Activated naive CD8-positive, alpha-beta T cell treated with anti-CD3 and anti-CD28 coated beads, Interleukin-2, amount 10 ng/mL, durations not matched to agents 7 days and 5 days (primary cell): ENCODE measurements at places on chromosomes 1 and 21. TPM values are rescaled to one million over a fixed set of nuclear protein-coding genes. Genes with fewer than 3 reads are reported as not detected.
A peak's percentile ranks its signal among the peaks of the same experiment; 100 is the strongest.

The PAPPA2 gene
- not detected for total RNA-seq

The SLFNL1 gene
- total RNA-seq, result 0.55 TPM

The HES3 gene
- total RNA-seq, result not detected

The EPHA10 gene
- total RNA-seq, result not detected

DNA sequence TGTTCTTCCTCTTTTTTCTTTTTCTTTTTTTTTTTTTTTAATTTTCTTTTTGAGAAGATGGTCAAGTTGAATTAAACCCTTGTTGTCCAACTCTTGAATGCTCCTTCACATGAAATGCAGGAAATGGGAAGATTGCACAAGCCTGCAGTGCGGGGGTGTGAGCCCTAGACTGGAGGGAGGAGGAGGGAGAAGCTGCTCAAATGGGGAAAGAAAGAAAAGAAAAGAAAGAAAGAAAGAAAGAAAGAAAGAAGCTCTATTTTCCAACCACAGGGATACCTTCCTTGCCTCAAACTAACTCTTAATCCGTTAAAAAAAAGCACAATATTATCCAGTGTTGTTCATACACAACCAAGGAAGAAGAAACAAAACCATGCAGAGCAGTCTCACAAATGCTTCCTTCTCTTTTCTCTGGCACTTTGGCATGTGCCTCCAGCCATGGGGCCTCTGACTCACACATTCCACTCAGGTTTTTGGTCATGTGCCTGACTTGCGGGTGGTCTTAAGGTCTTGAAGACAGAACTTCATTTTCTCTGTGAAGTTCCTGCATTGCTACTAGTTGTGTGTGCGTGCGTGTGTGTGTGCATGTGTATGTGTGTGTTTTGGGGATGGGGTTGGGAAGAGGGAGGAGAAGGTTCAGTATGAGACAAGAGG lies 276.1 kb downstream of the RPS6KC1 start:
- H3K36me3 ChIP-seq, result no peaks in the 10 kb centered on the region
- no peaks in the 10 kb centered on the region for H3K4me1 ChIP-seq
- no peaks in the 10 kb centered on the region for H3K27me3 ChIP-seq

GRCh38 chr1:94416901-94417727 lies 1.1 kb upstream of the ABCD3 start:
- H3K27ac ChIP-seq, result no peak overlapping the region
- peaks cover 20% of the 10 kb centered on the region for H3K4me1 ChIP-seq
- peaks cover 3% of the 10 kb centered on the region for H3K27me3 ChIP-seq
- H3K36me3 ChIP-seq, result peaks cover 1% of the 10 kb centered on the region
- no peak for DNase-seq

DNA sequence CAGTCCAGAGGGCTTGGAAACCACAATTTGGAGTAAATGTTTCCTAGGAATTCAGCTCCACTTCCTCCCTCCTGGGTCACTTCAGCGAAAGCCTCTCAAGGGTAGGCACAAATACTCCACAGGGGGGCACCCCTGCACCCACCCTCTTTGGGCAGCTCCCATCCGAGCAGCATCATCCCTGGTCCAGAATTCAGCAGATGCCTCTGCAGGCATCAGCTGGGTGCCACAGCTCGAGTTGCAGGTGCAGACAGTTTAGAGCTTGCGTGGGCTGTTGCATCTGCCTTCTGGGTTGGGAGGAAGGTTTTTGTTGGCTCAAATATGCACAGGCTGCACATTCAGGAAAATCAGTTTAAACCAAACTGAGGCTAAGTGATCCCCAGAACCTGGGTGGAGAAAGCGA lies 25.0 kb downstream of the KANK4 start:
- H3K36me3 ChIP-seq, result no peaks in the 10 kb centered on the region
- peaks cover 7% of the 10 kb centered on the region for H3K4me1 ChIP-seq
- DNase-seq, result no peak
- no peak overlapping the region for H3K27ac ChIP-seq

DNA sequence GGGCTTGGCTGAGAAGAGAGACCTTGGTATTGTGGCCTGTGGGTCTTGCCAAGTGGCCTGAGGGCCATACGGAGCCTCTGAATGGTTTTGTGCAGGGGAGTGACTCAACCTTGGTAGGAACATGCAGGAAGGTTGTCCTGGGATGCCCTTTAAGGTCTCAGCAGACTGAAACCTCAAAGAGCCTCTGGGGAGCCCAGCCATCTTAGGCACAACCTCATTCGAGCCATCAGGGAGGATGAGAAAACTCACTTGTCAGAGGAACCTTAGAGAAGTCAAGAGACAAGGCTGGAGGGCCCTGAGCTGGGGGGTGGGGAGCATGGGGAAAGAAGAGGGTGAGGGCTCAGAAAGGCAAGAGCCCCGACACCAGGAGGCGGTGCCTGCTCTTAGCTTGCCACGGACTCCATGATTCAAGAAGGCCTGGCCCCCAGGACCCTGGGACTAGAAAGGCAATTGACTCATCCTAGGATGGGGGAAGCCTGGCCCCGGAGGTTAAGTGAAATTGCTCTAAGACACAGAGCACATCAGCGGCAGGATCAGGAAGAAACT lies 13.0 kb downstream of the IFI6 start:
- peak overlapping the region; percentile 85 for H3K27ac ChIP-seq
- H3K36me3 ChIP-seq, result no peaks in the 10 kb centered on the region
- H3K27me3 ChIP-seq, result no peaks in the 10 kb centered on the region

DNA sequence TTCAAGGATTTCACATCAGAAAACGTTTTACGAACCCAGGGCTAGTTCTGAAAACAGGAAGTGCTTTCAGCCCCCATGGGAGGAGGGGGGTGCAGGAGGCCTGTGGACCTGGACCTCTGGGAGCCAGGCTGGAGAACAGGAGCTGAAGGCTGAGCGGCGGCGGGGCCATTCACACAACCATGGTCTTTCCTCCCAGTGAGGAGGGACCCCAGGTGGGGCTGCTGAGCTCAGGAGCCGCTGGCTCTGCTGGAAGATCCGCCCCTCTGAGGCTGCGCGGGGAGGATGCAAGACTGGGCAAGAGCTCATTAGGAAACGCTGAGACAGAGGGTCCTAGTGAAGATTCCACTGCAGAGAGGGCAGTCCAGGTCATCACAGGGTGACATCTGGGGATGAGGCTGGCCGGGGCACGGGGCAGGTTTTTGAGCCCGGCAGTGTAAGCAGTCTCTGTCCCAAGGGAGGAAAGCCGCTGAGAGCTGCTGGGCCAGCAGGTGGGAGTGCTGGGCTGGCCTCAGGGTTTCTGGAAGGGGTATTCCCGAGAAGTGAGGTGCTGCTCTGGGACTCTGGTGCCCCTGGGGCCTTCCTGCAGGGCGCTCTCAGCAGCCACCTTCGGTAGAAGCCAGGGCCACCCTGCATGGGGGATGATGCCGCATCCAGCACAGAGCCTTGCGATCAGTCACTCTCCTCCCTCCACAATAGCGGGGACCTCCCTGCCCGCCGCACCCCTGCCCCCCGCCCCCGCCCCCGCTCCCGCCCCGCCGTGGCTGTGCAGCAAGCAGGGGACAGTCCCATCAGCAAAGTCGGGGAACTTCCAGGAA lies 7.5 kb downstream of the MX2 start:
- H3K36me3 ChIP-seq, result peaks cover 31% of the 10 kb centered on the region
- peak overlapping the region; percentile 95 for H3K27ac ChIP-seq
- peak; percentile 62 for DNase-seq
- H3K4me1 ChIP-seq, result peaks cover 63% of the 10 kb centered on the region
- H3K4me3 ChIP-seq, result peak overlapping the region; percentile 80

DNA sequence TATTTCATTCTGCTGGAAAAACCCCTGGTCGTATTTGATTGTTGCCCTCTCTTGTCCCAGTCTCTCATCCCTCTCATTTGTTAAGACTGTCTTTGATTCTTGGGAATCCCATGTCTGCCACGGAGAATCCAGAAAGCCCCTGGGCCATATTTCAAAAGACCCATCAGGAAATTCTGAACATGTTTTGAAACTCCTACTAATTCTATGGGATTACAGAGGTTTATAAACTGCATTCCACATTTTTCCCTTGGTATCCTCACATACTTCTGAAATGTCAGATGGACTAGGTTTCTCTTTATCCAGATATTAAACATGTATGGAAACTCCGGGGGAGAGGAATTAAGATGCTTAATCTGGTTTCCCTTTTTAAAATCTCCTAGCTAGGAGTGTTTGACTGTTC lies 80.0 kb downstream of the HUNK start:
- no peak overlapping the region for H3K4me3 ChIP-seq
- DNase-seq, result no peak
- no peaks in the 10 kb centered on the region for H3K27me3 ChIP-seq
- H3K4me1 ChIP-seq, result peaks cover 5% of the 10 kb centered on the region
- no peaks in the 10 kb centered on the region for H3K36me3 ChIP-seq

- peaks cover 13% of the 10 kb centered on the region for H3K4me1 ChIP-seq
- H3K4me3 ChIP-seq, result no peak overlapping the region
- H3K27ac ChIP-seq, result no peak overlapping the region
- H3K27me3 ChIP-seq, result peaks cover 32% of the 10 kb centered on the region
These were observed 119.4 kb downstream of the SLC16A1 start for GRCh38 chr1:112836642-112837041.

- DNase-seq, result no peak
- H3K4me3 ChIP-seq, result no peak overlapping the region
- H3K27ac ChIP-seq, result no peak overlapping the region
- no peaks in the 10 kb centered on the region for H3K27me3 ChIP-seq
These were observed 60.1 kb downstream of the ATG4C start for GRCh38 chr1:62844030-62844429.

DNA sequence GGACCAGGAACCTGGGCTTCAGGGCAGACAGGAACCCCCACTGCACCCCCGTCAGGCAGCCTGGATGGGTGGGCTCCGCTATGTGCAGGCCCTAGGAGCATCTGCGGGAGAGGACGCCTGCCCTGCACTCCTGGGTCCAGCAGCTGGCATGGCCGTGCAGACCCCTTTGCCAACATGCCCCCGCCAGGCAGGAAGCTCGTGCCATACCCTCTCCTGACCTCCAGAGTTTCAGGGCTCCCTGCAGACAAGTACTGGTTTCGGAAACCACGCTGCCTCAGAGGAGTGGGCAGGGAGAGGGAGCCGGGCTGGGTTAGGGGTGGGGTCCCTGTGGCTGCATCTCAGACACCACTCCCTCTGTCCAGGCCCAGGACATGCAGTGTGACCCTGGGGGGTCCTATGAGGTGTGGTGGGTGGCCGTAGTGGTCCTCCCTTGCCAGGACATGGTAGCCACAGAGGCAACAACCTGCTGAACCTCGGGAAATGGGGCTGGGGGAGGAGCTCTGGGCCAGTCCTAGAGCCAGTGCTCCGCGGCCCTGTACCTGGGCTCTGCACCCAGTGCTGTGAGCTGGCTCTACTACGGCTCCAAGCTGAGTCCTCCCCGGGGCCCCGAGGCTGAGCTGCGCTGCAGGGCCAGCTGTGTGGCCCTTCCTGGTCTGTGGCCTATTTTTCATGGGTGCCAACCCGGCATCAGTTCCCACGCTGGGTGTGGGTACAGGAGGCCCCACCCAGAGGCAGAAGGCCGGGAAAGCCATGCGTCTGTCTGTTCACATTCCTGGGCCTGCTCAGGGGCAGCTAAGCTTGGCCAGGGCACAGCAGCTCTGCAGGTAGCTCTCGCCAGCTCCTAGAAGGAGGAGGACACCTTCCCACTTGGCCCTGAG lies 1.4 kb downstream of the PLEKHN1 start:
- H3K36me3 ChIP-seq, result no peaks in the 10 kb centered on the region
- DNase-seq, result no peak
- peaks cover 3% of the 10 kb centered on the region for H3K4me1 ChIP-seq
- no peak overlapping the region for H3K27ac ChIP-seq

DNA sequence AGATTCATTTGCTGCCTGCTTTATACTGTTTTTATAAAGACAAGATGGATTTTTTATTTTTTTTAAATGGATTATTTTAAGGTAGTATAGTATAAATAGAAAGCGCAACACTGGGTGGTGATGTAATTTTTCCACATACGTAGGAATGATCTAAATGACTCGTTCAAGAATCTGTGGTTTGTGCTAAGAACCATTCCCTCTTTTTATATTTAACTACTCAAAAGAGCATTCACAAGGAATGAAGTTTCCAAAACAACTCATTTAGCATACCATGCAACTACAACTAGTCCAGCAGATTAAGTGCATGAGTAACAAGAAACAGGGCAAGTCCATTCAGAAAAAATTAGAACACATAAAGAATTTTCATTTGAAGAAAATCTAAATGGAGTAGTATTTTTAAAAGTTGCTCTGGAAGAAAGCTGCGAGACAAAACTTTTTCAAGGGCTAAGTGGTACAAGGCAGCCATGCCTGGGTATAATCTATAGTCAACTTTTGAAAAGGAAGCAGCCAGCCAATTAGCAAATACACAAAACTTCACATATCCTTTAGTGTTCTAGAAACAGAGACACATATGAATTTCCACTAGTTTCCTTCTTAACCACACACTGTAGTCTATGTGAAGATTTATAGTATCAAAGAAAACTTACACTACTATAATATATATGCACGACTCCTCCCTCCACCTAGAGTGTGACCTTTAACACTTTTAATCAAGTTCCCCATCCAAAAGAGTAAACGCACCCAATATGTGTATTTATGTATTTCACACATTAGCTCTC lies 23.4 kb downstream of the GTF2B start:
- H3K4me3 ChIP-seq, result no peak overlapping the region
- H3K4me1 ChIP-seq, result peaks cover 16% of the 10 kb centered on the region
- DNase-seq, result no peak
- peaks cover 28% of the 10 kb centered on the region for H3K36me3 ChIP-seq

DNA sequence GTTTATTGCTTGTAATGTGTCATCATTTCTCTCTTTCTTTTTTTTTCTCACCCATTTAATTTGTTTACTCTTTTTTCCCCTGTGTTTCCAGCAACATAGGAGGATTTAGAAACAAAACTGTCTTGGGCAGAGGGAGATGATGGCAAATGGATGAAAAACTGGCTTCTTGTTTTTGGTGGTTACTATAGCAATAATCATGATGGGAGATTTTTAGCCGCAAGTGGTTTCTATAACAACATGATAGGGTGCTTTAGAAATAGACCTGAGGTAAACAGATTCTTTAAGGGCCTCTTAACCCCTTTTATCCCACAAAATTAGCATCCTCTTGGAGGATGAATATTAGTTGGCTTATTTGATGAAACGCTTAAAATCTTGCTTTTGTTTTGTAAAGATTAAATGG lies 51.6 kb downstream of the CRB1 start:
- H3K27ac ChIP-seq, result no peak overlapping the region
- no peak overlapping the region for H3K4me3 ChIP-seq
- no peak for DNase-seq
- H3K36me3 ChIP-seq, result no peaks in the 10 kb centered on the region
- H3K27me3 ChIP-seq, result no peaks in the 10 kb centered on the region

DNA sequence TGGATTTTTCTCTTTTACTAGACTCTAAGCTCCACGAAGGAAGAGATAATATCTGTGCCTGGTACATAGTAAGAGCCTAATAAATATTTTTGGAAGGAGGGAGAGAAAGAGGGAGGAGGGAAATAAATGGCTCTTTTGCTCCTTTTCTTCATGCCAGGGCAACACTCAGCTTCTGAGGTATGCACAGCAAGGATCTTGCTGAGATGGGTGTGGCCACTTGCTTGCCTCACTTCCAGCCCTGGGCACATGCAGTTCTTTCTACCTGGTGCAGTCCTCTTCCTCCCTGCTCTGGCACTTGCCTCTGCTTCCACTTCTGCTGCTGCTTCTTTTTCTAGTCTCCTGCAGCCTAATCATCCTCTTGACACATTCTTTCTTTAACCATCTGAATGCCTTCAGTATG lies 148.1 kb downstream of the FGGY start:
- H3K36me3 ChIP-seq, result peaks cover 8% of the 10 kb centered on the region
- H3K27me3 ChIP-seq, result no peaks in the 10 kb centered on the region
- DNase-seq, result no peak
- no peak overlapping the region for H3K4me3 ChIP-seq
- H3K27ac ChIP-seq, result no peak overlapping the region
